ENCODE measurements at places on chromosomes 5 and 9.

DNA sequence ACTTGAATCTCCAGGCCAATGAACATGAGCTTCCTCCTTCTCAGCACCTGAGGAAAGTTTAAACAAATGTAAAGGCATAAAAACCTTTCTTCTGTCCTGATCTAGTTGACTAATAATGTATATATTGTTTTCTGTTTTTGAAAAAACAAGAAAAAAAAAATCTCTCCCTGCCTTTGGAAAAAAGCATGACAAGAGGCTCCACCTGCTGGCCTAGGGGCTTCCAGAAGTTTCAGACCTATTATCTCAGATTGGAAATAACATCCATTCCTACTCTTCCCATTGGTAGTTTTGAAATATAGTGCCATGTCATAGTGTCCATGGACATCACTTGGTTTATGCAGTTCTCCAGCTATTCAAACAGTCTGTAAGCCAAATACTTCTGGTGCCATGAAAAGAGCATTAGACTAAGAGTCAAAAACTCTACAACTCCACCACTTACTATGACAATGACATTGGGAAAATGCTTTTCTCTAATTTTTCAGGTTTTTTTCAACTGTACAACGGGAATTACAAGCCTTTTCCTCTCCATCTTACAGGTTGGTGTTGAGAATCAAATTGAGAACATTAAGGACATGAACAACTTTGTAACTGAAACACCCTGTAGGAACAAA lies 409.6 kb upstream of the MPDZ start:
- DNase-seq, result peak; percentile 55

DNA sequence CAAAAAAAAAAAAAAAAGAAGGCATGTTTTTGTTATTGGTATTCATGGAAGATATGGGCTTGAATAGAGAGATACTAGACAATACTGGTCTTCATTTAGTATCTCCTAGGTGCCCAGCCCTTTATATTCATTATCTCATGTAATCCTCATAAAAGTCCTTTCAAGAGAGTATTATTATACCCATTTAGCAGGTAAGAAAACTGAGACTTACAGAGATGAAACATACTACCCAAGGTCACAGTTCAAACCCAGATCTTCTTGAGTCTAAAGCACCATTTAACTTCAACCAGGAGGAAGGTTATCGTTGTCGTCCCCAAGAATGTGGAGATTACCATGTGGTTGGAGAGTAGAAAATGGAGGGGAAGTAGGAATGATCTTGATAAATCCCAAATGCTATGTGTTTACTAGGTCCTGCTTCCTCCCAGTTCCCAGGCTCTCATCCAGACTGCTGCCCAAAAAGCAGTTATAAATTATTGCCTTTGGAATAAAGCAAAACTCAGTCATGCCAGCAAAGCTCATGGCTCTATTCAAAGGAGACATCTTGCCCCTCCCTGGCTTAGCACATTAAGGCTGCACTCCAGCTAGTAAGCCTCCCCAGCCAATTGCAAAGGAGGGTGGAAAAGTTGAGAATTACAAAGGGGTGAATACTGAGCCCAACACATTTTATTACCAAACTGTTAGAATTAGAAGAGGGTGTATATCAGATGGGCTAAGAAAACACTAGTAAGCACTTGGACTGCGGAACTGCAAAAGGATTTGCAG lies 163.9 kb downstream of the PIK3R1 start:
- no peak for DNase-seq

DNA sequence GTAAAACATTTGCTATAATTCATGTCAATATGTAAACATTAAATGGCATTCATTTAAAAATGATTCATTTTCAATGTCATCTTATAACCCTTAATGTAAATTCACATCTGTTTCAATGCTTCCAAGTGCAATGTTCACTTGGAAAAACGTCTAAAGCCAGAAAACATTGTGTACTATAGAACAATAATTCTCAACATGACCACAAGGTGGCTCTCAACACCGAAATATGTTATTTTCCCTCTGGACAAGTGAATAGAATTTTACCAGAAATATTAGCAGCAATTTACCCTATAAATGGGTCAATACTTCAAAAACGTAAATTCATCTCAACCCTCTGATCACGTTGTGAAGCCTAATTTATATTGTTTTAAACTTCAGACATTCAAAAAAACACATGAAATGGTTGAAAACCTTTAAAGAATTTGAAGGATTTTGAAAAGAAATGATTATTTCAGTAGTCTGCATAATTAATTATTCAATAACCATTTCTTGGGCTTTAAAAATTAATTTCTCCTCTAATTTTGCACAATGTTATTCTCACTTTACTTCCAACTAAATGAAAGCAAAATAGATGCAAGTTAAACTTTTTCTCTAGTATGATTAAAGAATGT lies 11.0 kb downstream of the CDH10 start:
- peak; percentile 73 for DNase-seq

DNA sequence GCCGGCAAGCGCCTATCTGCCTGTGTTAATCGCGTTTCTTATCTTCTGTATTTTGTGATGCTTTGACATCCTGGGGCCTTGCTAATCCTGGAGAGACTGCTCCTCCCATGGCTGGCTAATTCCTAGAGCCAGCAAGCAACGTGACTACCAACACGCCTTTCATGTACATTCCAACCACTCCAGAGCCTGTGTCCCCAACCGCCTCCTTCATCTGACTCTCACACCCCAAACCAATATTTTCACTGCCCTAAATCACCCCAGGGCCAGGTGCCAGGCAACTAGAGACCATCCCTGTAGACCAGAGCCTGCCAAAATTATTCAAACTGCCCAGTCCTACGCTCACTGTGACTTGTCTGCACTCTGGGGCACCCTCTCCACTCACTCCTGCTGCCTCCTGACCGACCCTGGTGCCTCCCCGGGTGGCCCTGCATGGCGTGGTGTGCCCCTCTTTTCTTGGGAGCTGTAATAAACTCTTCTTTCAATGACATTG lies 50.5 kb upstream of the COL5A1 start:
- DNase-seq, result no peak

GRCh38 chr5:95252801-95253200 lies 32.1 kb downstream of the MCTP1 start:
- DNase-seq, result no peak

DNA sequence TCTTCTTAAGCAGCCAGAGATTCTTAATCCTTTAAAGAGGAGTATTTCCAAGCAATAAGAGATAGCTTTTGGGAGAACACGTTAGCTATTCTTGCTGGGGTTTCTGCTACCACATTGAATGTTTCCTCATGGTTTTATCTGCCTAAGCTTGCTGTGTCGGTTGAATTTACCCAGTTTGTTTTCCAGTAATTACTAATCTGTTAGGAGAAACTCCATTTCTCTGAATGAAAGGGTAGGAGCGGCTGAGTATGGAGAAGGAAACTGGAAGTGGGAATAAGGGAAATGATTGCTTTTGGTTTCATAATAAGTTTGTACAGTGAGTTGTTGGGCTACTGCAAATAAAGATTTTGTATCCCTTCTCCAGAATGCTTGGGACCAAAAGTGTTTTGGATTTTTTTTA lies 1.2 kb downstream of the JAK2 start:
- DNase-seq, result peak; percentile 46

- no peak for DNase-seq
These were observed 156.1 kb upstream of the TARS1 start for GRCh38 chr5:33284681-33285080.

DNA sequence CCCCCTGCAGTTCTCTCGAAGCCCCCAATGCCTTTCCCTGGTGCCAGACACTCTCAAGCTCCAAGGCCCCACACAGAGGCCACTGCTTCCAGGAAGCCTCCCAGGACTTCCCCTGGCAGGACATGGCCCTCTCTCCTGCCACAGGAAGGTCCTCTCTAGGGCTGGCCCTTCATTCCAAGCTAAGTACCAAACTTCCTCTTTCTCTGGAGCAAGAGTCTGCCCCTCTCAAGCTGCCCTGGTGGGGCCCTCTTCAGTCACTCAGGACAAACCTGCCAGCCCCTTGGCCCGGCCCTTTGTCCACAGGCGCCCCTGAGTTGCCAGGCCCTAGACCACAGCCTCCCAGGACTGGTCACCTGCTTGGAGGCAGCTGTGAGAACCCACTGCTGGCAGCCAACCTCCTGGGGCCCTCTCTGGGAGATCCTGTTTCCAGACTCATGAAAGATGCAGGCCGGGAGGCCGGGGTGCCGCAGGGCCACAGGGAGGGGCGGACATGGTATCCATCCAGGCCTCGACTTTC lies 6.6 kb downstream of the NINJ1 start:
- DNase-seq, result no peak

DNA sequence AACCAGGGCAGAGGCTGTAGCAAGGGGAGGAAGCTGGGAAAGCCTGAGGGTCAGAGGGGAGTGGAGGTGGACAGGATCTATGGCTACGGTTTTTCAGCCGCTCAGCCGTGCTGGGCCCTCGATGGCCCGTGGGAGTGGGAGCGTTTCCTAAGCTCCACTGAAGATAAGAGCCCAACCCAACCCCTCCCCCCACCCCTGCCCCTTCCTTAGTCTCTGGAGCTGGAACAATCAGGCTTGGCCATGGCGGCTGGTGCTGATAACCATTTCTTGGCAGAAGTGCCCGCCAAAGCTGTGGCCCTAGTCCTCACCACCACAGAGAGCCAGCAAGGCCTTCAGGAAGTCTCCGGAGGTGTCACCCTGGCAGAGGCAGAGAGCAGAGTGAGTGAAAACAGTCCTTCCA lies 20.3 kb upstream of the TNIP1 start:
- no peak for DNase-seq

DNA sequence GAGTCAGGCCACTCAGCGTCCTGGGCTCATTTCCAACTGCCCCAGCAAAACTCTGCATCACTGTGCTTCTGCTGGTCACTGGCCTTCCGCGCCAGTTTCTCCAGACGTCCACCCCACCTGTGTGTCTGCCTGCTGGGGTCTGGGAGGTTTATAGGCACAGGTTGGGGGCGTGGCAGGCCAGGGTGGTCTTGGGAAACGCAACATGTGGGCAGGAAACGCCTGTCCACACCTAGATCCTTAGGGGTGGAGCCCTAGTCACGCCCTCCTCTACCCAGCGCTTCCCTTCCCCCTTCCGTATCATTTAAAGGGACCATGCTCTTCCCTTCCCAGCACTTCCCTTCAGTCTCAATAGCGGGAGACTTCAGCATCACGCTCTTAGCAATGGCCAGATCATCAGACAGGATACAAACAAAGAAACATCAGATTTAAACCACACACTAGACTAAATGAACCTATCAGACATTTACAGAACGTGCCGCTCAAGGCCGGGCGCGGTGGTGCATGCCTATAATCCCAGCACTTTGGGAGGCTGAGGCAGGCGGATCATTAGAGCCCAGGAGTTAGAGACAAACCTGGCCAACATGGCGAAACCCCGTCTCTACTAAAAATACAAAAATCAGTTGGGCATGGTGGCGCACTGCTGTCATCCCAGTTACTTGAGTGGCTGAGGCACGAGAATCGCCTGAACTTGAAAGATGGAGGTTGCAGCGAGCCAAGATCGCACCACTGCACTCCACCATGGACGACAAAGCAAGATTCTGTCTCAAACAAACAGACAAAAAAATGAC lies 11.8 kb upstream of the BTNL9 start:
- no peak for DNase-seq

- DNase-seq, result no peak
These were observed 53.0 kb downstream of the EXOSC2 start for GRCh38 chr9:130746434-130747212.

GRCh38 chr9:117231012-117231411 lies 183.8 kb downstream of the ASTN2 start:
- peak; percentile 49 for DNase-seq

DNA sequence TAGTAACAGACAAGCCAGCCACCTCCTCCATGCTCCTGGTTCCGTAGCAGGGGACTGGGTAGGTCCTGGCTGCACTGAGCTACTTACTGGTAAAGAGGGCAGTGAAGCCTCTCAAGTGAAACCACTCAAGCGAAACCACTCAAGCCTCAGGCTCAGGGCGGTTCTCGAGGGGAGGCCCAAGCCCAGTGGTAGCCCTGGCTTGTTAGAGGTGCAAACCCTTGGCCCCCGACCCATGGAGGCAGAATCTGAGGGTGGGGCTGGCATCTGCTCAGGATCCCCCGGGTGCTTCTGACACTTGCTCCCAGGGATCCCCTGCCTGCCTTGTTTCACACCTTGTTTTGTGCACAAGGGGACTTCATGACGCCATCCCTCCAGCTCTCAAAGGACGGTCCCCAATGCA lies 76.5 kb upstream of the OLFM1 start:
- no peak for DNase-seq

GRCh38 chr9:80866576-80867227 lies 822.6 kb downstream of the TLE1 start:
- no peak for DNase-seq

GRCh38 chr5:156197042-156197635 lies 129.8 kb upstream of the SGCD start:
- no peak for DNase-seq

GRCh38 chr5:32153723-32154122 lies 20.4 kb downstream of the GOLPH3 start:
- no peak for DNase-seq

GRCh38 chr9:93252116-93252780 lies 68.3 kb downstream of the WNK2 start:
- no peak for DNase-seq

DNA sequence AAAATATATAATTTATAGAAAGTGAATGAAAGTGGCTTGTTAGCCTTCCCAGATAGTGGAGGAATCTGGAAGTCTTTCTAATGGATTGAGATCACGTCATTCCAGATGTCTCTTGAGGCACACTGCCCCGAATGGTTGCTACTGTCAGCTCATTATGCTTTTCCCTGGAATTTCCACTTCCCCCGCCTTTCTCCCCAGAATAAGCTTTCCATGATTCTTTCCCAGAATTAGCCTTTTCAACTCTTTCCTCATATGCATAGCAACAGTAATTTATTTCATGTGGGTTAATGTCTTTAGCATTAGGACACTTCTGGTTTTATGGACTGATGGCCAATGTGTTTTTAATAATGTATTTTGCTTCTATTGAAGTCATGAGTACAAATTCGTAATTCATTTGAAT lies 81.5 kb downstream of the PALM2AKAP2 start:
- DNase-seq, result no peak

GRCh38 chr5:172958331-172959046 lies 735 bp upstream of the RPL26L1 start:
- DNase-seq, result peak; percentile 79

- DNase-seq, result no peak
These were observed 75.8 kb upstream of the PCAT7 start for GRCh38 chr9:94478755-94479730.

DNA sequence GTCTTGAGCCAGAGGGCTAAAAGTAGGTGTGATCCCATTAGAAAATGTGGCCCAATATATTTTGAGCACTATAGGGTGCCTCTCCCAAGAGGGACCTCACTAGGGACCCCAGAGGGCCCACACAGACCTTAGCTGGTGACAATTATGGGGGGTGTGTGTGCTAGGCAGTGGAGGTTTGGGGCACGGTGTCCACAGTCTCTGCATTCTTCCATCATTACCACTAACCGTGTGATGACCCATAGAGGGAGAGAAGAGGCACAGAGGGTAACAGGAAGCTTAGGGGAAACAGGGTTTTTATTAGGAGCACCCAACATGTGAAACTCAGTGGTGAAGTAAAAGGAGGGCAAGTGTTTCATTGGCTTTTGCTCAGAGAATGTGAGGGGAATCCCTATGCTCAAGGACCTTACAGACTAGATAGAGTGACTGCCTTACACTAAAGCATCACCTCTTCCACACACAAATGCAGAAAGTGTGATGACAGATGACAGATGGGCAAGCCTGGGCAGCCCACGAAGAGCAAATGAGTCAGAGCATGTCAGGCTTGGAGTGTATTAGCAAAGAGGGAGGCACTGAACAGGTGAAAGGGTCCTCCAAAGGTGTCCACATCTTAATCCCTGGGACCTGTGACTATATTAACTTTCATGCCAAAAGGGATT lies 2.5 kb upstream of the ACTL7A start:
- peak; percentile 35 for DNase-seq
